ENCODE measurements at places on chromosomes 6 and 20.

DNA sequence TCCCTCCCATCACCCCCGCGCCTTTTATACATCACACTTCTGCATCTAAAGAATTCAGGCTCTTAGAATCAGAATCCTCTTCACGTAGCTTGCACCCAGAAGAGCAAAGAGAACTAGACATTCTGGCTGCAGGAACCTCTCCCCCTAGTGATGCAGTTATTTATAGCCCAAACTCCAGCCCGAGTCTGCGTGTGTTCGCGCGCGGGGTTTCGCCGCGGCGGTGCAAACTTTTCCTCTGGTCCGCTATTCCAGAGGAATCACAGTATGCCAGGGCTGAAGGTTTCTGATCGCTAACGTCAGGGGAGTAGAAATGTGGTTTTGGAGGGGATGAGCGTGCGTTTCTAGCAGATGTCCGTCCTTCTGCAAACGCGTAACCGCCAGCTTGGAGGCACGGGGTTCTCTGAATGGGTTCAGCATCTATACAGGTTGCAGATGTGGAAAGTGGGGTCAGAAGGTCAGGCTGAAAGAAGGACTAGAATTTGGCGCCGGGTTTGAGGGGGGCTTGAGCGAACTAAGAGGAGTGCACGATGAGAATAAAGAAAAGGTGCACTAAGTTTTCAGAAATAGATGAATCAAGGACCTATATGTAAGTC lies 1.8 kb downstream of the EPHA7 start:
- H3K4me3 ChIP-seq, result peak overlapping the region; percentile 70
- H3K27ac ChIP-seq, result peak overlapping the region; percentile 92
- peak; percentile 77 for DNase-seq
- peaks cover 19% of the 10 kb centered on the region for H3K36me3 ChIP-seq

DNA sequence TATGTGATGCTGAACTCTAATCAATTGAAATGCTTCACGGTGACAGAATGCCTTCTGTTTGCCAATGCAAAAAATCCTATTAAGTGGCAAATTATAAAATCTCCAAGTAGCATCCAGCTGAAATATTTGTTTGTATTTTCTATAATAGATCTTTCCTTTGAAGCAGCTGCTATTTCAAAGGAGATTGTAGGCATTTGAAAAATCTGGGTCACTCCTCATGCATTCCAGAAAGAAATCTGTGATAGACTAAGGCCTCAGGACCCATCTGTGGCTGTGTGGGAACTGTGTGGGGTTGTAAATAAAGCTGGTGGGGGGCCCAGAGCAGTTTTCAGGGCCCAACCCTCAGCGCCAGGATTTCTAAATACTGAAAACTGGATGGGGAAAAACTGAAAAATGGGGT lies 216.9 kb upstream of the ARG1 start:
- DNase-seq, result no peak
- H3K27me3 ChIP-seq, result no peaks in the 10 kb centered on the region
- no peaks in the 10 kb centered on the region for H3K36me3 ChIP-seq
- no peak overlapping the region for H3K4me3 ChIP-seq
- H3K4me1 ChIP-seq, result no peaks in the 10 kb centered on the region

- no peak for DNase-seq
- no peaks in the 10 kb centered on the region for H3K36me3 ChIP-seq
- no peak overlapping the region for H3K4me3 ChIP-seq
These were observed 40.7 kb downstream of the TGM3 start for GRCh38 chr20:2336471-2336870.

DNA sequence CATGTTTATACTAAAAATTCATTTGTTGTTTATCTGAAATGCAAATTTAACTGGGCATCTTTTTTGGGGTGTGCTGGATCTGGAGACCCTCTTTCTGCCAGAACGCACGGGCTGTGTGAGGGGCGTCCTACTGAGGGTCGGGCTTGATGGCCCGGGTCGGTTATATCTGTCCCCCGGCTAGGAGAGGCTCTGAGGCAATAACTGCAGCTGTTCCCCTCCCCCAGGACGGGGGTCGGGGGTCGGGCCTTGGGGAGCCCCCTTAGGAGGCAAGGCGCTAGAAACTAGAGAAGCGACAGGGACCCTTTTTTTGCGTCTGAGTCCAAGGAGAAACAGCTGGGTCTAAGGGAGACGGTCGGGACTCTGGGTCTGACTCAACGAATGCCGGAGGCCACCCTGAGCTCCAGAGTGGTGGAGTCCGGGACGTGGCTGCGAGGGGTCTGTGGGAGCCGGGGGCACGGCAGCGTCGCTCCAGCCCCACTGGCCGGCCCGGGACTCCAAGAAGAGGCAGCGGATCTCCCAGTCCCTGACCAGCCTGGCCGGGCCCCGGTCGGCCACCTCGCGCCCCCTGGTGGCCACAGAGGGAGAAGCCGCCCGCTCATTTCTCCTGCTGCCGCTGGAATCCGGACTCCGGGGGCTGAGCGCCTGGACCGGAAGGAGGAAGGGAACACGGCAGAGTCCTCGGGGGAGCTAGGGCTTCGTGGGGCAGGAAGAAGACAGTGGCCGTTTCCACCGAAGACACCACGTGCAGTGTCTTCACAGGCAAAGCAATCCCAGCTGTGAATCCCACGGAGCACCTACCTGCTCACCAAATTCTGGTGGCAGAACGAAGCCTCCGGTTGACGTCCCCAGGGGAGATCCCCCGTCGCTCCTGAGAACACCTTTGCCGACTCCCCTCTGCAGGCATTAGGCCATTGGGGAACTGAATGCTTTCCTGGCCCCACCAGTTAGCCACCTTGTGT lies 24.0 kb upstream of the SCML4 start:
- H3K4me3 ChIP-seq, result peak overlapping the region; percentile 57
- no peaks in the 10 kb centered on the region for H3K36me3 ChIP-seq
- H3K27ac ChIP-seq, result no peak overlapping the region
- DNase-seq, result peak; percentile 91

- H3K4me3 ChIP-seq, result no peak overlapping the region
- peaks cover 18% of the 10 kb centered on the region for H3K4me1 ChIP-seq
- no peak overlapping the region for H3K27ac ChIP-seq
- DNase-seq, result no peak
- 0 out of 2 replicates have a peak, but pooled peaks cover 1% of the 10 kb centered on the region for H3K27me3 ChIP-seq
These were observed 9.6 kb upstream of the MLN start for GRCh38 chr6:33813246-33813904.

- no peaks in the 10 kb centered on the region for H3K36me3 ChIP-seq
- H3K4me3 ChIP-seq, result no peak overlapping the region
- no peaks in the 10 kb centered on the region for H3K27me3 ChIP-seq
- no peak overlapping the region for H3K27ac ChIP-seq
- no peak for DNase-seq
These were observed 3.2 kb downstream of the PTPN1 start for GRCh38 chr20:50513169-50514034.

DNA sequence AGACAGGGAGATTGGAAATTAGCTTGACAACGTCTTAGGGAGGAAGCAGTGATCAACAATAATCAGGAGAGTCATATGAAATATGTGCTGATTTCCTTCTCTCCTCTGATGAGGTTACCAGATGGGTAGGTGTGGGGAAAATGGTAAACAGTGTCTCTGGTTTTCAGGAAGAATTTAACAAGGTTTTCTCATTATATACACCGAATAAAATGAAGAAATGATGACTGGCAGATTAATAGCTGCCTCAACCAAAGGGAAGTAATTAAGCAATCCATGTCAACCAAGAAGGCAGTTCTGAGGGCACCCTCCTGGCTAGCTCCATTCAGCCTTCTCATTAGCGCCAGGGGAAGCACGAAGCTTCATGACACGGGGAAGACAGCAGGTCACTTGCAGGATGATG lies 12.7 kb upstream of the RAMACL start:
- no peaks in the 10 kb centered on the region for H3K4me1 ChIP-seq
- H3K27me3 ChIP-seq, result no peaks in the 10 kb centered on the region
- no peaks in the 10 kb centered on the region for H3K36me3 ChIP-seq
- H3K4me3 ChIP-seq, result no peak overlapping the region

DNA sequence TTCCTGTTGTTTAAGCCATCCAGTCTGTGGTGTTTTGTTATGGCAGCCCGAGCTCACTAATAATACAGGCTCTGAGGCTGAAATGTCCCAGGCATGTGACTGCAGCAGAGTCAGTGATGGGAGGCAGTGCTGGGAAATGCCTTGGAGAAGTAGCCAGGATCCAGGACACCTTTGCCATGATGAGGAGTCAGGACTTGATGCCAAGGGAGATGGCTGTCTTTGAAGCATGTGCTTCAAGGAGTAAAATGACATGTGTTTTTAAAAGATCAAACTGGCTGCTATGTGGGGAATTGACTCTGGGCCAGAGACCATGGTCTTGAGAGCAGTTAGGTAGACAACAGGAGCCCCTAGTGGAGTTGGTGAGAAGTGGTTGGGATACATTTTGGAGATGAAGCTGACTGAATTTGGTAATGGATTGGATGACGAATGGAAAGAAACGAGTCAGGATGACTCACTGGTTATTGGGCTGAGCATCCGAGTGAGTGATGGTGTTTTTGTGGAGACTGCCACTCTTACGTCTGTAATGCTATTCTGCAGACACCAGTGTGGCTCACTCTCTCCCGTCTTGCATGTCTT lies 322.2 kb downstream of the PLCB1 start:
- H3K4me1 ChIP-seq, result no peaks in the 10 kb centered on the region
- no peaks in the 10 kb centered on the region for H3K36me3 ChIP-seq
- DNase-seq, result peak; percentile 62
- no peak overlapping the region for H3K4me3 ChIP-seq
- no peaks in the 10 kb centered on the region for H3K27me3 ChIP-seq
- no peak overlapping the region for H3K27ac ChIP-seq

- DNase-seq, result no peak
- no peaks in the 10 kb centered on the region for H3K4me1 ChIP-seq
- no peak overlapping the region for H3K4me3 ChIP-seq
- no peaks in the 10 kb centered on the region for H3K36me3 ChIP-seq
- no peak overlapping the region for H3K27ac ChIP-seq
These were observed 149.2 kb downstream of the RNASET2 start for GRCh38 chr6:166806962-166807757.

DNA sequence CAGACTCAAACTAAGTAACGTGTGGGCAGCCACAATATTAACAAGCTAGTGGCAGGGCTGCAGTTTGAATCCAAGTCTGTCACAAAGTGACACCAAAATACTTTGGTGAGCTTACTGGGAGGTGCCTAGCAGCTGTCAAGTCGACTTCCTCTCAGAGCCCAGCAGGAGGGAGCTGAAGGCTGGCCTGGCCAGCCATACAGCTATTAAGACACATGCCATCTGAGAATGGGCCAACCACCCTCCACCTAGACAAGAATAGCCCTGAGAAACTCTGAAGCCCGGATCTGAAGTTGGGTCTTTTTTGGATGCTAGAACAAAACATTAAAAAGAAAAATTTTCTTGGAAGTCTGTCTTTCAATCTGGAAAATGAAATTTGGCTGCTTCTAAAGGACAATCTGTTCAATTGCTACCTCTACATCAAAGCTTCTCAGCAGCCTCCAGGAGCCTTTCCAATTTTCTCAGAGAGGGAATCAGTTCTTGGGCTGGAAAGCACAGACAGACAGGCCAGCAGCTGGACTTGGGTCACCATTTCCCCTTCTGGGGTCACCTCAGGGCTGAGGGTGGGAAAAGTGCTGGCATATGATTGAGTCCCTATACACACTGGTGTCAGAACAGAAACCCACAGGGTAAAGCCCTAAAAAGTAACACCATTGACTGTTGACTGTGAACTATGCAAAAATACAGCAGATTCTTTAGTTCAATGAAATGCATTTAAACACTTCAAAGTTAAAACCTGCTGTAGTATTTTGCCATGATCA lies 42.9 kb downstream of the UQCC1 start:
- no peak overlapping the region for H3K4me3 ChIP-seq
- H3K27ac ChIP-seq, result peak overlapping the region; percentile 26
- H3K4me1 ChIP-seq, result peaks cover 18% of the 10 kb centered on the region
- H3K27me3 ChIP-seq, result no peaks in the 10 kb centered on the region

DNA sequence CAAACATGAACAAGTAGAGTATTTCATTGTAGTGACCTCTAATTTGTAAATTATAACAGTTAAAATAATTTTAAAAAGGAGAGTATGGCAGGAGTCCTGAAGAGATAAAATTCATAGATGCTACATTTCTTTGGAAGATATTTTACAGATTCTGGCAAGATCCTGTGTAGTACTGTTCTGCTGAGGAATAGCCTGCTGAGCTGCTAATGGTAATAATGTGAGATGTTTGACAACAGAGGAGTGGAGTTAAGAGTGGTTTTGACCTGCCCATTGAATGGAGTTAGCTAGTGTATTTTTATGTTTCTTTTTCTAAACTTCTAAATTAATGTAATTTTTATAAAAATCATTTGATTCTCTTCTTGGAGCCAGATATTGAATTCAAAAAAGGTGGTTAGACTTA lies 11.8 kb downstream of the CLVS2 start:
- H3K4me3 ChIP-seq, result no peak overlapping the region
- H3K36me3 ChIP-seq, result no peaks in the 10 kb centered on the region
- H3K27ac ChIP-seq, result no peak overlapping the region
- no peaks in the 10 kb centered on the region for H3K4me1 ChIP-seq
- H3K27me3 ChIP-seq, result no peaks in the 10 kb centered on the region
- no peak for DNase-seq

GRCh38 chr6:87908978-87909811 lies 138.4 kb upstream of the SPACA1 start:
- H3K4me3 ChIP-seq, result no peak overlapping the region
- no peak for DNase-seq
- H3K36me3 ChIP-seq, result no peaks in the 10 kb centered on the region
- H3K27me3 ChIP-seq, result no peaks in the 10 kb centered on the region
- H3K27ac ChIP-seq, result no peak overlapping the region

DNA sequence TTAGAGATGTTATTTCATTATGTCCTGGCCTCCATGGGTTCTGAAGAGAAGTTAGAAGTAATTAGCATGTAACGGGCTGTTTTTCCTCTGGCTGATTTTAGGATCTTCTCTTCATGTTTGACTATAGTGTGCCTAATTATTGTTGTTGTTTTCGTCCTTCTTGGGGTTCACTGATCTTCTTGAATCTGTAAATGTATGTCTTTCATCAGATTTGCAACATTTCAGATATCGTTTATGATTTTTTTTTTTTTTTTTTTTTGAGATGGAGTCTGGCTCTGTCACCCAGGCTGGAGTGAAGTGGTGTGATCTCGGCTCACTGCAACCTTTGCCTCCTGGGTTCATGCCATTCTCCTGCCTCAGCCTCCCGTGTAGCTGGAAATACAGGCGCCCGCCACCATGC lies 246.7 kb downstream of the TFAP2C start:
- peaks cover 27% of the 10 kb centered on the region for H3K27me3 ChIP-seq
- no peaks in the 10 kb centered on the region for H3K36me3 ChIP-seq
- no peak overlapping the region for H3K4me3 ChIP-seq

- no peak for DNase-seq
- H3K4me1 ChIP-seq, result no peaks in the 10 kb centered on the region
- no peak overlapping the region for H3K4me3 ChIP-seq
- H3K36me3 ChIP-seq, result no peaks in the 10 kb centered on the region
- H3K27ac ChIP-seq, result no peak overlapping the region
- peaks cover 13% of the 10 kb centered on the region for H3K27me3 ChIP-seq
These were observed 76.2 kb upstream of the FRMD1 start for GRCh38 chr6:168155193-168155592.
